Transverse colon (tissue), 4 donors: ENCODE measurements at places on chromosomes 16 and 17. TPM values are rescaled to one million over a fixed set of nuclear protein-coding genes. Genes with fewer than 3 reads are reported as not detected.
A peak's percentile ranks its signal among the peaks of the same experiment; 100 is the strongest.

GRIN2C gene
- total RNA-seq, result 0.27 TPM

- no peak for DNase-seq
- H3K4me3 ChIP-seq, result no peak overlapping the region
- H3K36me3 ChIP-seq, result peaks cover 3% of the 10 kb centered on the region
- no peaks in the 10 kb centered on the region for H3K4me1 ChIP-seq
Measured at GRCh38 chr16:66510298-66510697, 39.6 kb downstream of the TK2 start.

METTL23 gene
- 11.2 TPM for total RNA-seq

KRT20 gene
- total RNA-seq, result 743 TPM

DNA sequence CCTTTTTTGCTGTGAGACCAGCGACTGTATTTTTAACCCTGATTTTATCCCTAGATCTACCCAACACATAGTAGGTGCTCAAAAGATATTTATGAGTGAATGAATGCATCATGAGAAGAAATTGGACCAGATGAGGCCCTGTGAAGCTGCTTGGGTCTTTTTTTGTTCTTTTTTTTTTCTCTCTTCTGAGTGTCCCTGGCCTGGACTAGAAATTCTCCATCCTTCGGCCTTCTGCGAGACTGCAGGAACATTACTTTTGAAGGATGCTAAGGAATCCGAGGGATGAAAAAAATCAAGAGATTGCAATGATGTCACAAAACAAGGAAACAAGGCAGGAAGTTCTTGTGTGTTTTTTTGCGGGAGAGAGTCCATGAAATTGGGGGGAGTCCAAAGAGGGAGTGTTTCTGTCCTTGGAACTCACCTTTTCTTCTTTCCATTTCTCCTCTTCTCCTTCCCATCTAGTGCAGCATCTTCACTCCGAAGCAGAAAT lies 560 bp upstream of the RUSF1 start:
- DNase-seq, result no peak
- peaks cover 17% of the 10 kb centered on the region for H3K4me1 ChIP-seq
- peak overlapping the region; percentile 91 for H3K4me3 ChIP-seq
- H3K36me3 ChIP-seq, result no peaks in the 10 kb centered on the region

- H3K36me3 ChIP-seq, result no peaks in the 10 kb centered on the region
- no peak for DNase-seq
- no peak overlapping the region for H3K4me3 ChIP-seq
Measured at GRCh38 chr16:12132290-12132689, 155.8 kb downstream of the SNX29 start.

GRCh38 chr17:55317284-55317683 lies 52.5 kb downstream of the HLF start:
- DNase-seq, result no peak
- H3K4me1 ChIP-seq, result no peaks in the 10 kb centered on the region
- H3K27ac ChIP-seq, result no peak overlapping the region
- no peaks in the 10 kb centered on the region for H3K36me3 ChIP-seq

DPEP3 gene
- not detected for total RNA-seq

GRCh38 chr17:75908201-75908600 lies 3.5 kb upstream of the MRPL38 start:
- H3K4me1 ChIP-seq, result peaks cover 10% of the 10 kb centered on the region
- no peak overlapping the region for H3K27ac ChIP-seq
- H3K27me3 ChIP-seq, result no peaks in the 10 kb centered on the region
- no peak overlapping the region for H3K4me3 ChIP-seq

- H3K27ac ChIP-seq, result no peak overlapping the region
- no peaks in the 10 kb centered on the region for H3K27me3 ChIP-seq
- no peak overlapping the region for H3K4me3 ChIP-seq
- DNase-seq, result no peak
- no peaks in the 10 kb centered on the region for H3K36me3 ChIP-seq
Measured at GRCh38 chr17:6479622-6480302, 35.5 kb downstream of the PIMREG start.

GRCh38 chr17:68054296-68054900 lies 18.9 kb downstream of the KPNA2 start:
- H3K4me3 ChIP-seq, result no peak overlapping the region
- H3K36me3 ChIP-seq, result no peaks in the 10 kb centered on the region
- H3K4me1 ChIP-seq, result no peaks in the 10 kb centered on the region
- DNase-seq, result no peak

GEMIN4 gene
- 10.9 TPM for total RNA-seq

PLD6 gene
- 3.2 TPM for total RNA-seq

NGFR gene
- total RNA-seq, result 12.7 TPM

TBC1D3K gene
- not detected for total RNA-seq

- DNase-seq, result peak; percentile 61
- H3K4me3 ChIP-seq, result no peak overlapping the region
Measured at GRCh38 chr16:2919511-2920255, 8.0 kb downstream of the FLYWCH1 start.
